Posterior vena cava (tissue), 2 donors: ENCODE measurements at places on chromosomes 11 and 22.
A peak's percentile ranks its signal among the peaks of the same experiment; 100 is the strongest.

DNA sequence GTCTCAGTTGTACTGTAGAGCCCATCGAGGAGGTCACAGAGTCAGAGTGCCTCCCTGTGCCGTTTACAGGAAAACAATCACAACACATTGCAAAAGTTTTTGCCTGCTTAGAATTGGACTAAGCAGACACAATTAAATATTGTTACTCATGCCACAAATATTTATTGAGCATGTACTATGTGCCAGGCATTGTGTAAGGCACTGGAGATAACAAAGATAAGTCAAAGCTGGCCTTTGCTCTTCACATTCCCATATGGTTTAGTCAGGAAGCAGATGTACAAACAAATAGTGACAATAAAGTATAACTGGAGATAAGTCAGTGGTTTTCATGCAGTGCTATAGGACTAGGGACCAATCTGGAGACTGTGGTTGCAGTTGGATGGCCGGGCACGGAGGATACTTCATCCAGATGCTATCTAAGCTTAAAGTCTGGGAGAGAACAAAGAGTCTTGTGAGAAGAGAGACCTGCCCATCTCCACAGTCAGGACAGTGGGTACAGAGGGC lies 550.7 kb downstream of the INSC start:
- no peak for DNase-seq

DNA sequence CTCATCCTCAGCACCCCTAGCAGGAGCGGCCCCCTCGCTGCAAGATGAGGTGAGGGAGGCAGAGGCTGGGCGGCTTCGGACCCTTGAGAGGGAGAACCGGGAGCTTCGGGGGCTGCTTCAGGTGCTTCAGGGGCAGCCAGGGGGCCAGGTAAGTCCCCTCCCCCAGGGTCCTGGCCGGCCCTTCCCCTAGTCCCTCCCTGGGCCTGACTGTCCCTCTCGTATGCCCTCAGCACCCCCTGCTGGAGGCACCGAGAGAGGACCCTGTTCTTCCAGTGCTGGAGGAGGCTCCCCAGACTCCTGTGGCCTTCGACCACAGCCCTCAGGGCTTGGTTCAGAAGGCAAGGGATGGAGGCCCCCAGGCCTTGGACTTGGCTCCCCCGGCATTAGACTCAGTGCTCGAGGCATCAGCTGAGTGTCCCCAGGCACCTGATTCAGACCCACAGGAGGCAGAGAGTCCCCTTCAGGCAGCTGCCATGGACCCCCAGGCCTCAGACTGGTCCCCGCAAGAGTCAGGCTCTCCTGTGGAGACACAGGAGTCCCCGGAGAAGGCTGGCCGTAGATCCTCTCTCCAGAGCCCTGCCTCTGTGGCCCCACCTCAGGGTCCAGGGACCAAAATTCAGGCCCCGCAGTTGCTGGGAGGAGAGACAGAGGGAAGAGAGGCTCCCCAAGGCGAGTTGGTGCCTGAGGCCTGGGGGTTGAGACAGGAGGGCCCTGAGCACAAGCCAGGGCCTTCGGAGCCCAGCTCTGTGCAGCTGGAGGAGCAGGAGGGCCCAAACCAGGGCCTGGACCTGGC lies 4.0 kb downstream of the CCDC88B start:
- no peak for DNase-seq

DNA sequence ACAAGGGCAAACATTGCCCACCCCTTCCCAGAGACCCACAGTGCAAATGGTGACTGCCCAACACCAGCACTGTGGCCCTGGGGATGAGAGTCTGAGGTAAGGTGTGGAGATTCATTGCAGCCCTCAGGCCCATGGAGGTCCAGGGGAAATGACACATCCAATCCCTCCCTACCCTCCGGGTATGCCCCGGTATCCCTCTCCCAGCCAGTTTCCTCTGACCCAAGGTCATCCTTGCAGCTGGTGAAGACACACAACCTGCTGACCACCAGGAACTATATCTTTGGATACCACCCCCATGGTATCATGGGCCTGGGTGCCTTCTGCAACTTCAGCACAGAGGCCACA lies 18.9 kb upstream of the UVRAG start:
- no peak for DNase-seq

- DNase-seq = no peak
Measured at GRCh38 chr22:37336579-37336978, 54.3 kb downstream of the CYTH4 start.

DNA sequence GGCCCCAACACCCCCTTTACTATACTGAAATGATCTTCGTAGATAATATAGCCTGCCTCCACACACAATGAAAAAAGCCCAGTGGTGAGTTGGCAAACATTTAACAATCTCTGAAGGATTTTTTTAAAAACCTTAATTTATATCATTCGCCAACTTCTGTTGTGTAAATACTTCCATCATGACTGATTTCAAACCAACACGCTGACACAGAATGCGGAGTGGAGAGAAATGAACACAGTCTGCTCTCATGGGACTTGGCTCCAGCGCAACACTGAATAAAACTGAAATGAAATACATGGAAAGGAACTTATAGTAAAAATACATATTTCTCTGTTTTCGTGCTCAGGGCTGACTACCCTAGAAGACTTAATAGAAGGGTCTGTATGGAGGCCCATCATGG lies 61.3 kb upstream of the WNT11 start:
- DNase-seq = no peak

DNA sequence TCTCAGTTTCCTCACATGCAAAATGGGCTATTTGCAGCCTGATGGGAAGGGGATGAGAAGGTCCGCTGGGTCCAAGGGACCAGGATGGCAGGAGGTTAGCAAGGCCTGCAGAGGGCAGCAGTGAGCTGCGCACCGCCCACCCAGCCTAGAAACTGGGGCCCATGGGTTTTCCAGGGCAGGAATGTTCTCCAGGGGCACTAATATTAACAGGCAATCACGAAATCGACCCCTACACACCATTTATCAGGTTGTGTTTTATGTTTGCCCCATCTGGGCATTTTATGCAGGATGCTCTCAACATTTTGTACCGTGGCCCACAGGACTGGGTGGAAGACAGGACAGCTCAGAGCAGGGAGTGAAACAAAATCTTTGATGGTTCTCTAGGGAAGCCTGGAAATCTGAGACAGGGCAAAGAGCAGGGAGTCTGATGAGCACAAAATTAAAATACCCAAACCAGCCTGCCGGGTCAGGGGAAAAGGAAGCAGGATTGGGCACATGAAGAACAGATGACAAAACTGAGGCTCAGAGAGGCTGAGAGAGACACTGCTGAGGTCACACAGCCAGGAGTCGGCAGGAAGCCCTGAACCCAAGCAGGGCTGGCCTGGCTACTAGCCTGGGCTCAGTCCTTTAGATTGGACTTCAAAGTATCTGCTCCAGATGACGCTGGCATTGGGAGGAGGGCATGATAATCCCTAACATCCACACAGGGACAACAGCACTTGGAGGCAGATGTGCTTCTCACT lies 1.6 kb upstream of the BCR start:
- peak; percentile 90 for DNase-seq

DNA sequence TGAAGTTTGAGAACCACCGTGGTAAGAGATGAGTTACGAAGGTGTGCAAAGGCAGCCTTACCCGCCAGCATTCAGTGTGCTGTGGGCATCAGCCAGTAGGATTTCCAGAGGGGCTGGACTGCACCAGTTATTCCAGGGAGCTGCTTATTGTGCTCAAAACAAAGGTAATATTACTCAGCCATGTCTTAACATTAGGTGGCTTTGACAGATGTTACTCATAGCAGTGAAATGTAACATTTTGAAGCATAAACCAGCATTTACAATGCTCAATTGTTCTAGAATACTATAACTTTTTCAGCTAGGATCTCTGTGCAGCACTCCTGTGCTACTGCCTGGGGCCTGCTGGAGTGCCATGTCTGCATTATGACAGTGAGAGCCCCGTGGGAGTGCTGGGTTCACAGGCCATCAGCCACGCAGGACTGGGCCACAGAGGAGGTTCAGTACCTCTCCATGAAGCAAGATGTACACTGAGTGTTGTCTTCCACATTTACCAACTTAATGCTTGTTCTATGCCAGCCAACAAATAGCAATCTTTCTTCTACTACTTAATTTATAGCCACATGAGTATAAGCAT lies 238.1 kb downstream of the CADM1 start:
- DNase-seq = no peak

DNA sequence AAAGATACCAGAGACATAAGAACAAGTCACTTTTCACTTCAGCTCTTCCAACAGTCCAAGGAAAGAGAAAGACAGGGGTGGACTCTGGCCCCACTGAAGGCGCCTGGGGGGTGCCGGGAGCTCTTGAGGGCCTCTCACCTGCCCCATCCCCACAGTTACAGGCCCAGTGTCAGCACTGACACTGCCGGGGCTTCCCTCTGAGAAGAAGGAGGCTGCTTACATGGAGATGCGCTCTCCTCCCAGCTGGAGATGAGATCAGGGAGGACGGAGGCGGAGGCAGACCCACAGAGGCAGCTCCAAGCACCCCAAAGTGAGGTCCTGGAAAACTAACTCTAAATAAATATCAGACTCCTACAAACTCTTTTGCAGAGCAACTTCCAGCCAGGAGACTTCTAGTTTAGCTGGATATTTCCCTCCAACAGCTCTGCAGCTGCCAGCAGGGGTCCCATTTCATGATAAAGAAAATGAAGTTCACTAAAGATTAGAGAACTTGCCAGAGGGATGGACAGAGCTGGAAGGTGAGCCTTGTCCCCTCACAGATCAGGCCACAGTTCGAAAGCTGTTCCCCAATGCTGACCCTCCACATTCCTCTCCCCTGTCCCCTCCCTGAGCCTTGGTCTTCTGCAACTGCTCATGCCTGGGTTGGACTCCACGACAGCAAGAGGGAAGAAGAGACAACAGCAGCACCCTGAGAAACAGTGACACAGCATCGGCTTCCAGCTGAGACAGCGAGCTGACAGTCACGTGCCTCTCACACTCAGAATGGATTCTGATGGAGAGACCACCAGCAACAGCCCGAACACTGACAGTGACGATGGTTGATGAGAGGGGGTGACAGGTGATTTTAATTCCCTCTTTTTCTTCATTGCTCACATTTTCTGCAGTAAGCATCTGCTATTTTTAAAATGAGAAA lies 5.8 kb downstream of the CARS1 start:
- DNase-seq = no peak

- no peak for DNase-seq
Measured at GRCh38 chr11:132977746-132978145, 554.6 kb downstream of the OPCML start.
